ENCODE measurements at places on chromosomes 6 and 20.

- no peak for DNase-seq
Observed at GRCh38 chr20:34524426-34524825, 8.2 kb downstream of the DYNLRB1 start.

DNA sequence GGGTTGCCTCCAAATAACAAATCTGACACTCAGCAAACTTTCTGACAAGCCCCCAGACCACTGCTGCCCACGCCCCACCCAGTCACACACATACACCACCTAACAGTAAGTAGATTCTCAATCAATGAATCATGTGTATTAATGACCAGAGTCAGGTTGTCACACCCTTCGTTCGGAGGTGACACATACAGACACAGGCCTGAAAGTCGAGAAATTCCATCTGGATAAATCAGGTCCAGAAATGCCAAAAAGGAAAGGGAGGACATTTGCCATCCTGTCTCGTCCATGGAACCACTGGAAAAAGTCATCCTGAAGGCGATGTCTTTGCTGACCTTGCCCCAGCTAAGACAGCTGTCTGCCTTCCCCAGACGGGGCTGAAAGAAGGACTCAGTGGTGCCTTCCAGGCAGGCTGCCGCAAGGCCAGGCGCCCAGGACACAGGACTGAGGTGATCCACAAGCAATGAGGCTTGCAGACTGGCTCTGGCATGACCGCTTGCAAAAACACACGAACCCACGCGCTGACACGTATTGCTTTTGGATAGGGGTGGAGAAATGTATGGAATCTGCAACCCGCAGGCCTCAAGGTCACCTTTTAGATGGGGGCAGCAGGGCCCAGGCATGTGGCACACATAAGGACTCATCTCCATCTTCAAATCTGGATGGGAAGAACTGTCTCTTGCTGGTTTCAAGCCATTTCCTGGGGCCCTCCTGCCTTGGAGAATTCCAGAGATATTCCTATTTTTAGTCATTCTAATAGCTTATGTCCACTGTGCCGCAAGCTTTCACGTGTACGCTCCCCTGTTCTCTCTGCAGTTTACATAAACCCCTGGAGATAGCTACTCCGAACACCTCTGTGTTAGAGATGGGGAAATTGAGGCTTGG lies 9.0 kb downstream of the NFATC2 start:
- DNase-seq: peak; percentile 88

GRCh38 chr20:53922901-53923314 lies 147.5 kb downstream of the BCAS1 start:
- no peak for DNase-seq

DNA sequence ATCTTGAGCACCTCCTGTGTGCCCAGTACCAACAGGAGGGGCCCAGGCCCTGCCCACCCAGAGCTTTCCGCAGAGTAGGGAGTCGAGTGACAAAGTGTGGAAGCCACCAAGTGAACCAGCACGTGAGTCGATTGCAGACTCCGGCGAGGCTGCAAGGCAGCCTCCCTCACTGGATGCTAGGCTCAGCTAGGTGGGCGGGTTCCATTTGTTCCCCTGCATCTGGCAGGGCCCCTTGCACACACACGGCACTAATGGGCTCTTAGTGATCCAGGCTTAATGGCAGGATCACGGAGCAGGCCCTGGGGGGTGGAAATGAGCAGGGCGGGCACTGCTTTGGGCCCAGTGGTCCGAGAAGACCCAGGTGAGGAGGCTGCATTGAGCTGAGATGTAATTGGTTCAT lies 140.4 kb downstream of the PHACTR3 start:
- no peak for DNase-seq

DNA sequence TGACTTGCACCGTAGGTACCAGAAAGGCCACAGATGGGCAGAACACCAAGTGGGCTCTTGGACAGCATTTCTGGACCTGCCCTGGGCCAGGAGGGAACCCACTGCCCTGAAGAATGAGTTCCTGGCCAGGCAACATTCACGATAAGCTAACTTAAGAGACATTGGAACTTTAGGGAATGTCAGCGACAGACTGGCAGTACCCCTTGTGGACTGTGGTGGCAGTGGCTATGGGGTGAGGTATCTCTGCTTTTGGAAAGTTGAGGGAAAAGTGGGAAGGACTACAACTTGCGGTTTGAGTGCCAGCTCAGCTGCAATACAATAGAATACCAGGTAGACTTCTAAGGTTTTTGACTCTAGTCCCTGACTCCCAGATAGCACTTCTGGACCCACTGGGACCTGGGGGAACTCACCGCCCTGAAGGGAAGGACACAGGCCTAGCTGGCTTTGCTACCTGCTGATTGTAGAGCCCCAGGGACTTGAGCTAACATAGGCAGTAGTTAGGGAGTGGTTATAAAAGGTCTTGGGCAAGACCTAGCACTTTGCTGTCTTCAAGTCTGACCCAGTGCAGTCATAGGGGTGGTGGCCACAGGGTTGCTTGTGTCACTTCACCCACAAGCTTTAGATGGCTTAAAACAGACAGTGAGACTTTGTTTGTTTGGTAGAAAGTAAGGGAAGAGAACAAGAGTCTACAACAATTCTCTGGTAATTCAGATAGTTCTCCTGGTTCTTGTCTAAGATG lies 617.6 kb downstream of the COL12A1 start:
- no peak for DNase-seq

Data from fibroblast of skin of back (primary cell).